ENCODE measurements at places on chromosomes 7 and 10.
A peak's percentile ranks its signal among the peaks of the same experiment; 100 is the strongest.

DNA sequence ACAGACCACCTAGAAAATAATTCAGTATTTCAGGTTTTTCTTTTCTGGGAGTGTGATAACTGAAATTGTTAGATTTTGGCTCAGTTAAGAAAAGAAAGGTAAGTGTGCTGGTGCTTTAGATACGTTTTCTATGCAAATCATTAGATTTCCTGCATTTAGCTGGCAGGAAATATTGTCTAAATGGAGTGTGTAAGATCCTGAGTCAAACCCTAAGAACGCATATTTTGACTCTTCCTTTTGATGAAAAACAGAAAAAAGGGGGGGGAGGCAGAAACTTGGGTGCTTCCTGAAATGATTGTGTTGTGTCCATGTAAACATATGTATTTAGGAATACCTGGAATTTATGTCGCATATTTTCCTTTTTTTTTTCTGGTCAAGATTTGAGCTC, 1.2 kb downstream of the GRK5 start:
- no peak for DNase-seq

DNA sequence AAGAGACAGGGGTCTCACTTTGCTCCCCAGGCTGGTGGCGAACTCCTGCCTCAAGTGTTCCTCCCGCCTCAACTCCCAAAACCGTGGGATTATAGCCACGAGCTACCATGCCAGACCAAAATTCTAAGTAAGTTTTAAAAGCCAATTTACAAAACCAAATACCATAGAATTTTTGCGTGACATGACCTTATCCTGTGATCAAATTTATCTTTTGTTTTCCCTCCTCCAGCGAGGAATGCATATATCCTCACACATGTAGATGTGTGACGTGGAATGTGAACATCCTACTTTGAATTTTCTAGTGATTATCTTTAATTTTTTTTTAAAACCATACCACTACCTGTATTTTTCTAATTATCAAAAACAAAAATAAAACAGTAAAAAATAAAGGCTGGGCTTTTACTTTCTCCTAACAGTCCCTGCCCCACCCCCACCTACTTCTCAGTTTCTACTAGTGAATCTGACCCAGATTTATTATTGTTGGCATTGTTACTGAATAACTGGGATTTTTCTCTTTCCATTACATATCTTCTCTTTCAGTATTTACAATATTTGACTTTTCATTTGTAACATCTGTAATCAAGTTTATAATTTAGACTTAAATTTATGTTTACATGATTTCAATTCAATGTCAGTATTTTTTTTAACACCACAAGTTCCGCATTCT, 26.0 kb downstream of the CYTH3 start:
- DNase-seq, result peak; percentile 66

DNA sequence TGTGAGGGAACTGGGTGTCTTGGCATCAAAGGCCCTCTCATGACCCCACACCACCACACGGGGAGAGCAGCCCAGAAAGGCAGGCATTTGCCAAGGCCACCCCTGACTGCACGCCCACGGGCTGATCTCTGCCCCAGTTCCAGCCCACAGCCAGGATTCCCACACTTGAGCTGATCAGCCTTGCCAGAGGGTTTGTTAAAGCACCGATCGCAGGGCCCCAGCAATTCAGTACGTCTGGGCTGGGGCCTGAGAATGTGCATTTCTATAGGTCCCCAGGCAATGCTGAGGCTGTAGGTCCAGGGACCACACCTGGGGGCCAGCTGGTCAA, 103.9 kb downstream of the TNS3 start:
- DNase-seq, result no peak

GRCh38 chr10:24237801-24238395, 29.0 kb downstream of the KIAA1217 start:
- DNase-seq, result peak; percentile 34

- DNase-seq, result no peak
Observed at GRCh38 chr7:114783508-114783907, 138.4 kb upstream of the MDFIC start.

GRCh38 chr7:117582219-117582704, 102.4 kb downstream of the CFTR start:
- DNase-seq, result no peak

GRCh38 chr7:94303695-94304094, 91.0 kb upstream of the COL1A2 start:
- DNase-seq, result peak; percentile 95

- DNase-seq, result no peak
Observed at GRCh38 chr10:28496481-28496961, 36.4 kb upstream of the WAC start.

- no peak for DNase-seq
Observed at GRCh38 chr10:43375401-43376020, 4.1 kb downstream of the FXYD4 start.
